ENCODE measurements at places on chromosomes 5 and 9.

GRCh38 chr9:68727636-68728035, 22.6 kb downstream of the PIP5K1B start:
- DNase-seq, result no peak

- no peak for DNase-seq
These were observed 161.8 kb downstream of the PALM2AKAP2 start for GRCh38 chr9:109941771-109942170.

GRCh38 chr5:74040811-74041491, 415.0 kb downstream of the ARHGEF28 start:
- no peak for DNase-seq

GRCh38 chr5:16066810-16067209, 112.8 kb downstream of the MARCHF11 start:
- no peak for DNase-seq

DNA sequence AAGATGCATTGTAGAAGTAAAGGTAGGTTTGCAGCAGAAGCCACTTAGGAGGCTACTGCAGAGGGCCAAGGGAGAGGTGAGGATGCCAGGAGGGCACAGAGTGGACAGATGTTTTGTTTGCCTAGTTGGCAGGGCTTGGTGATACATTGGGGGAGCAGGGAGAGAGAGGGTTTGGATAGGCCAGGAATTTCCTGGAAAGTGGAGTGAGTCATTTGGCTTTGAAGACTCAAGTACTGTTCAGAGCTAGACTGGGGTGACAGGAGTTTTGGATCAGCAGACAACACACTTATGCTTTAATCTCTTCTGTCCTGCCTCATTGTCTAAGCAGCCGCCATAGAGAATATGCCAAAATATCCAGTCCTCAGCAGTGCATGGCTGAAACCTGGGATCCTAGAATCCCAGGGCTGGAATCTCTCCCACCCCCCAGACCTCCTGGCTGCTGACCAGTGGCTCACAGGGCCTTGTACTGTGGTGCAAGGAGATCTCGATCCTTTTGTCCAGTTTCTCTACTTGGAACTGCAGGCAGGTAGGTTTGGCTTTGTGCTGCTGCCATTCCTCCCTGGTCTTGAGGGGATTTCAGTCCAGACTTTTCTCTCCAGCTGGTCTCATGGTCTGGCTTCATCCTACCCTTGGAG, 11.0 kb downstream of the TMEM268 start:
- no peak for DNase-seq

DNA sequence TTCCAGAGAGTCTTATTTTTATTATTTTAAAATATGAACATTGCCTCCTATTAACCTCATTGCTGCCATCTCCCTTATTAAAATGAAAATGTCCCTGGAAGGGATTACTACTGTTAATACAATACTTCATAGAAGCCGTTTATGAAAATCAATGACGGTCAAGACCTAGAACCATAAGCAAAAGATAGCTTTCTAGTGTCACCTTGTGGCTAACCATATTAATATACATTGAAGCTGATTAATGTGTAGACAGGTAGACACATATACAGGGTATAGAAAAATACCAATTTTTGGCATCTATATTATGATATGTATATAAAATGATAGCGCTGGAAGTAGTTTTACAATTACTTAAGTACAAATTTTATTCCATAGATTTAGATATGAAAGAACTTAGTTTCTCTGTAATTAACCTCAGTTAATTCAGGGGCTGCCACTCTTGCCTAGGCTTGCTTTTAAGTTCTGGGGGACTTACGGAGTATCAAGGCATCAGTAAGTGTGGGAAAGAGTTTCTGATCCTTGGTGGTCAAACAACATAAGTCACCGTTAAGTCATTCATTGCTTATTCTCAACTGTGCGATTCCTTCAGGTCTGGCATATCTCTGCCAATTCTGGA, 2.5 kb upstream of the YTHDC2 start:
- DNase-seq, result peak; percentile 70

GRCh38 chr9:12920437-12920836, 145.6 kb downstream of the LURAP1L start:
- no peak for DNase-seq

GRCh38 chr5:32241034-32241783, 67.1 kb upstream of the GOLPH3 start:
- no peak for DNase-seq

- peak; percentile 82 for DNase-seq
These were observed 4.4 kb downstream of the SNX24 start for GRCh38 chr5:122849771-122850170.

GRCh38 chr9:7510199-7510598, 289.4 kb downstream of the DMAC1 start:
- DNase-seq, result no peak

DNA sequence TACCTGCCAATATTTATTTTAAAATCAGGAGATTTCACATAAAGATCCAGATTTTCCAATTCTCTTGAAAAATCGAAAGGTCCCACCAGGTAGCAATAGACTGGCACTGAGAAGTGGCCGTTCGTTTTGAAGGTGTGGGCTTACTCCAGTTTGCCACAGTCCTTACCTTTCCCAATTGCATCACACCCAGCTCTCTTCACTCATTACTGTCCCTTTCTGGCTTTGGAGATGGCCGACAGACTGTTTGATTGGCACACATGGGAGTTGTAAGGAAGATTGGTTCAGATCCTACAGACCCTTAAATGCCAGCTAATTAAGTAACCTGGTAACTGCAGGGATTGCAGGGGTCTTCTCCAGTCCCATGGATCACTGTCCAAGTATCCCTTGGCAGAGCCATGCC, 68.7 kb upstream of the LARP1 start:
- DNase-seq, result no peak

- no peak for DNase-seq
These were observed 203.7 kb downstream of the SEMA6A start for GRCh38 chr5:116370886-116371285.

DNA sequence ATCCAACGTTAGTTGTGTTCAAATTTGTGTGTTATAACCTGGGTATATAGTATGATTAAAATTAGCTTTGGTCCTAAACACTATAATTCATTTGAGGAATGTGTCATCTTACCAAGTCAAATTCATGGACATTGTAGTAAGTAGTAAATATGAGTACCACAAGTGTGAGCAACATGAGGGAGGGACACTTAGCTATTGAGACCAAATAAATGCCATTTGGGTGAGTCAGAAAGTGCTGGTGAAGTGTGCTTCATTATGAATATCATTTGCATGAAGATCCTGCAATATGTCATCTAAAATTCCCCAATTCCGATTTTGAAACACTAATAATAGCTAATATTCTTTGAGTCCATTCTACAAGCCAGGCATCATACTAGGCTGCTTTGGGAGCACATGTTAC, 336.7 kb upstream of the KIF2A start:
- no peak for DNase-seq

DNA sequence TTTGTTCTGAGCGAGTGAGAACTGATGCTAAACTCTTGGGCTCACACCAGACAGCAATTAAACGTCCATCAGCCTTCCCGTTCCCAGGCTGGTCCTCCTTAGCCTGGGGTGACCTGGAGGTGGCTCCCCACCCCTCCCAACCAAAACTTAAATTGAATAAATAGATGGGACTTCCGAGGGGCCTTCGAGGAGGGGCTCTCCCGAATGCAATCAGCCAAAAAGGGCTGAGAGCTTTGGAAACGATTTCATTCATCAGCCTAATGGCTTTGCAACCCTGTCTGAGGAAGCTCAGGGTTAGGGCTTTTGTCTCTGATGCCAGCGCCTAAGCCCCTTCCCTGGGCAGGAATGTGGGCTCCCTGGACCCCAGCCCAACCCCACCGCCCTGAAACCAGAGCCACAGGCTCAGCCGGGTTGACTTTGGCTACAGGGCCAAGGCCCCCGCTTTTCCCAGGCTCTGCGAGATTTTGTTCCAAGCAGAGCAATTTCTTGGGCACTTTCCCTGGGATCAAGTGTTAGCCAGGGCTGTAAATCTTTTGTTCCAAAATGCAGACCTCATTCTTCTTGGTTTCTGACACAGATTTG, 29.2 kb downstream of the LHX3 start:
- no peak for DNase-seq

GRCh38 chr9:84501587-84501986, 161.0 kb upstream of the SLC28A3 start:
- no peak for DNase-seq

DNA sequence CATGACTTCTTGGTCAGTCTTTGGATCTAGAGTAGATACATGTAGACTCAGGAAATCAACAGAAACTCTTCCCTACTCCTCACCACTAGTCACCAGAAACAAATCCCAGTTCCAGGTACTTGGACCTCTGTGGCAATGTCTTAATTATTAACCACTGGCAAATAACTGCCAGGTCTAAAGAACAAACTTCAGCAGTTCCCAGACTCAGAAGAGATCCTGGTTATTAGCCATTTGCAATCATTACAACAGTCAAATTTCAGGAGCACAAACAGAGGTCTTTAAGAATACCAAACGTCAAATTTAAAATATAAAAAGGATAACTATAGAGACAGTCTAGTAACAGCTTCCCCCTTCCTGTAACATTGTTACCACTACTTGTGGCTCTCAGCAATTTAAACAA, 10.2 kb downstream of the DIAPH1 start:
- no peak for DNase-seq

GRCh38 chr9:15513335-15513734, 2.6 kb upstream of the PSIP1 start:
- no peak for DNase-seq

DNA sequence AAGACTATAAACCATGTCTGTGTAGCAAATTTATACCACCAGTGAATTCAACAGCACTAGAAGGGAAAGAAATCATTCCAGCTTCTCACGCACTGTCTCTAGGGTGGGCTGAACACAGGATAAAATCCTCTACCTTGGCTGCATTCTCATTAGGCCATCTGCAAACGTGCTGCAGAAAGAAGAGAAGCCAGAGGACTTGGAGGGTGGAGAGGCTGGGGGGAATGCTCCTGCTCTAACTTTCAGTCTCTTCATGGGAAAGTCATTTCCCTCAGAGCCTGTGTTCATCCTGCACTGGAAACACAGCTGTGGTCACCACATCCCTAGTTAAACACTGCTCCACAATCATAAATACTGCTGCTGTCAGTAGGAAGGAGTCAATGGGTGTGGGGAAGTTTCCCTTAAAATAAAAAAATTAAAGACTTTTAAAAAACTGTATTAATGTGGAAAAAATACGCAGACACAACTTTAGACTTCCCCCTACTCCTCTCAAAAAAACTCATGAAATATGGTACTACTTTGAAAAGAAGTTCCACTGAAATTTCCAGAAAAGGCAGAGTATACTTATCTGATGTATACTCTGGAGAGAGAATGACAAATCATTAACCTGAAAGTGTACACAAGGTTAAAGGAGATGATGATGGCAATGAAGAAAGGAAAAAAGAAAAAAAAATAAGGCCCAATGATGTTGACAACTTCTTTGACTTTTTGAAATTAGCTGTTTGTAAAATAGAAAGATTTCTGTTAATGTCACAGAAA, 46.8 kb downstream of the LHFPL2 start:
- no peak for DNase-seq

DNA sequence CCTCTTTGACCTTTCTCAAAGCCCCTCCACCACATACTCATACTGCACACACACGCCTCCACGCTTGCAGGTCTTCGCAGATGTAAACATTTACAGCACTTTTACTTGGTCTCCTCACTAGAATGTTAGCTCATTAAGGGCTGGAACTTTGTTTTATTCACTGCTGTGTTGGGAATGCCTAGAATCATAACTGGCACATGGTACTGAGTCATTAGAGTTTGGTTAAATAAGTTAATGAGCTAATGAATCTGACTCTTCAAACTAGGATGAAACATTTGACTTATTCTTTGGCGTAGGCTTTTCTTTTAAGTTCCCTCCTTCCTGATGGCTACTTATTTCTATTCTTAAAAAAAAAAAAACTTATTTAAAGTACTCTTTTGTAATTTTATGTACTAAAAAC, 28.9 kb downstream of the MAN2A1 start:
- DNase-seq, result no peak

DNA sequence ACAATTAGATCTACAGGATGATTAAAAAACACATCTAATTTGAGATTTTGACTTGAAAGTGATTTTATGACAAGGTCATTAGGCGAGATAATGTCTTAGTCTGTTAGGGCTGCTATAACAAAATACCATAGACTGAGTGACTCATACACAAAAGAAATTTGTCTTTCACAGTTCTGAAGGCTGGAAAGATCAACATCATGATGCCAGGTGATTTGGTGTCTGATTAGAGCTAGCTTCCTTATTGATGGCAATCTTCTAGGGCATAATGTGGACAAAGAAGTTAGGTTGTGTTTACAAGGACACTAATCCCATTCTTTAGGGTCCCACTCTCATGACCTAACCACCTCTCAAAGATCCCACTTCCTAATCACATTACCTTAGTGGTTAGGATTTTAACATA, 256.7 kb downstream of the TUSC1 start:
- DNase-seq, result no peak

GRCh38 chr5:134738963-134739661, 764 bp downstream of the CAMLG start:
- peak; percentile 46 for DNase-seq

- DNase-seq, result no peak
These were observed 12.4 kb downstream of the PTGS1 start for GRCh38 chr9:122382901-122383850.

- no peak for DNase-seq
These were observed 181.1 kb upstream of the ISL1 start for GRCh38 chr5:51202161-51202560.

DNA sequence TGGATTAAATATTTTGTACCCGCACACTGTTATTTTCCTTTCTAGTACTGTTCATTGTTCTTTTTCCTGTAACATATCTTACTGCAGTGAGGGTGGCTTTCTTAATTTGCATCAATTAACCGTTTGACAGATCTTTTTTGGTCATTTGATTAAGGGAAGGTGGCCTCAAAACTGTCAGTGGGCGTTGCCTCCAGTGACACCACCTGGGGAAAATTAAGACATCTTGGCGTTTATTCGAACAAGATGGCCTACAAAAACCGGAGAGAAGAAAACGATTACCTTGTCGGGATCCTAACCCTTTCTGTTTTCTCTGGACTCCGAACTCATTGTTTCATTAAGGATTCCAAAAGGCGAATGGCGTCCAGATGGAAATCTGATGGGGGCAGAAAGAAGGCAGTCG, 2.0 kb downstream of the BASP1 start:
- no peak for DNase-seq

GRCh38 chr5:116076496-116076895, 8.3 kb upstream of the COMMD10 start:
- no peak for DNase-seq

DNA sequence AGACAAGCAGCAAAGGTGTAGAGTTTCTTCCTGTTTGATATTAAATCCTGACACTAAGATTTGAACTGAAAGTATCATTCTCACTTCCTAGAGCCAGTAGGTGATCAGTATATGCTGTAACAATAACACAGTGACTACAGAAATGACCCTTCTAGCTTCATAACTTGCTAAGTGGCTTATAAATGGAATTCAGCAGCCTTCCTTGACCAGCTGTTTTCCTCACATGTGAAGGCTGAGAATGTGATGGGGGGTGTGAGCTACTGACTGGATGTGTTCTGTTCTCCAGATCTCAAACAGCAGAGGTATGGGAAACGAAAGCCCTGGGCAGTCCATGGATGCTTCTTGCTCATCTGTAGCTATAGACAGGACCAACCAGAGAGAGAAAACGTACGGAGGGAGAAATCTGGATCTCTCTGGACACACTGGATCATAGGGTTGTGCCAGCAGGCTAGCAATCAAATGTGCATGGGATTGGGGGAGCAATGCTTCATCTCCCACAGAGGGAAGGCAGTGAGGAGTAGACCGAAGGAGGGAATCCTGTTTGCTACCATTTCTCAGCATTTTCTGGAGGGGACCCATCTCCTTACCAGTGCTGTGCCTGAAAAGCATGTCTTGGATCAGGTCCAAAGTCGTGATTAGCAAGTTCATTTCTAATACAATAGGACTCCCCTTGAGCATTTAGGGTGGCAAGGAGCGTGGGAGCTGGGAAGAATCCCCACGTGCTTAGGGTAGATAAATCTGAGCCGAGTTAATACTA, 39.4 kb downstream of the TNFAIP8 start:
- no peak for DNase-seq
